ENCODE measurements at places on chromosomes 7 and 10. TPM values are rescaled to one million over a fixed set of nuclear protein-coding genes. Genes with fewer than 3 reads are reported as not detected.

Gene SLC39A12
- total RNA-seq, result not detected

Gene PPP1R17
- total RNA-seq, result not detected

Gene ADAM22
- total RNA-seq, result 6.6 TPM

Gene NANOS1
- total RNA-seq, result 3.8 TPM

Gene TCERG1L
- not detected for total RNA-seq

Gene DNAJC12
- total RNA-seq, result 10.2 TPM

Gene PNLIP
- not detected for total RNA-seq

Gene OR2A5
- total RNA-seq, result not detected

Measured in chondrocyte (in vitro differentiated cells).